Activated T-cell treated with anti-CD3 and anti-CD28 coated beads for 4 hours (primary cell): ENCODE measurements at places on chromosomes 6 and 20.
A peak's percentile ranks its signal among the peaks of the same experiment; 100 is the strongest.

- DNase-seq: no peak
Measured at GRCh38 chr20:33145521-33145920, 22.4 kb upstream of the BPIFA2 start.

- DNase-seq: no peak
Measured at GRCh38 chr6:159828074-159828473, 28.0 kb downstream of the PNLDC1 start.

- DNase-seq: no peak
Measured at GRCh38 chr6:114075300-114075699, 104.4 kb upstream of the HDAC2 start.

DNA sequence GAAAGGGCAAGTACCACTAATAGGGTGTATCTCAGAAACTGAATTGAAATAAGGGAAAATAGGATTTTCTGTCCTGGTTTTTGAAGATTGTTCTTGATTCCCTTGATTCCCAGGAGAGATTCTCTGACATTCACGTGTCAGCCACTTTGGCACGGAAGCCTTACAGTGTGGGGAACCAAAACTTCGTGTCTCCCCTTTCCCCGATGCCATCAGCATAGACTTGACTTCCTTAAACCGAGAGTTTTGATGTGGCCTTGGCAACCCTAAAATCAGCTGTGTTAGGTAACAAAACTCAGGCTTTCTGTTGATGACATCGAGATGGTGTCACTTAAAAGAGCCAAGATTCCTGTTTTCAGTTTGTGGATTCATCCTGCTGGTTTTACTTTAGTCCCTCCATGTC, 7.5 kb downstream of the HMGN4 start:
- DNase-seq: no peak

DNA sequence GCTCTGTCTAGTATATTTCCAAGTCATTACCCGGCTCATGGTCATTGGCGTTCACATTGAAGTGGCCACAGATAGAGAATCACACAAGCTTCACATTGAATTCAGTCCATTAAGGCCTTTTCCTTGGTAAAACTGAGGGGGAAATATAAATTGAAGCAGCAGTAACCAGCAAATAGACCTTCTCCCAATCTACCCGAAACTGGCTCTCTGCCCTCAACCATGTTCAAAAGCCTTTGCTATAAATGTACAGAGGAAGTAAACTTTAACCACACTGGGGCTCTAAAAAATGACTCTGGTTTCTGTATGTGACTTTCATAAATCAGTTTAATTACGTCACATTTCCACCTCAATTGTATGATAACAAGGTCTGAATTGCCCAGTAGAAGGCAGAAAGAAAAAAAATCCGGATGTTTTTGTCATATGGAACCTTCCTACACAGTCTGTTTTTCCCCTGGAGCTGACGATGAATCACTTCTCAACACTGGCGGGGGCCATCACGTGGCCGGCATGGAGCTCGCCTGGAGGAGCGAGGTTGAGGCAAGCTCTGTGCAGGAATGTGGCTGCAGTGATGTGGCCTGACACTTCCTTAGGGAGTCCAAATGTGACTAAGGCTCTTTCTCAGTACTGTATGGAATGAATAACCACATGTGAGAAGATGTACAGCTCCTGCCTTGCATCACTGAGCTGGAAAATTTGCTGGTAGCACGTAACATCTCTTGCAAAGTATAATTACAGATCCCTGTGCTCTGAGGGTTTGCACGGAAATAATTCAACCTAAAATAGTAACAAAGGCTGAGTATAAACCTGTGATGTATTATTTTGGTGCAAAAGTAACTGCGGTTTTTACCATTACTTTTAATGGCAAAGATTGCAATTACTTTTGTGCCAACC, 58.6 kb upstream of the SNX9 start:
- DNase-seq: peak; percentile 64

DNA sequence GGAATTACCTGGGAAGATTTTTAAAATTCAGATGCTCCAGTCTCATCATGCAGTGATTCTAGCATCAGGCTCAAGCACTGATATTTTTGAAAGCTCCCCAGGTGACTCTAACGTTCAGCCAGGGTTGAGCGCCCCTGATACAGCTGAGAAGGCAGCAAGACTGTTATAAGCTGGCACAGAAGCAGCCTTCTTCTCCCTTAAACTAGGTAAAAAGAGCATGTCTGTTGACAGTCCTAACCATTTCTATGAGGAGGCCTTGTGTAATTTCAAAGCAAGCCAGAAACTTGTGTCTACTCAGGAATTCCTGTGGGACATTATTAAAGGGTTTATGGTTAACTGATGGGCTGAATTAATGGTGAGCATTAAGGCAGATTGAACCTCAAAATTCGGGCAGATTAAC, 141.9 kb downstream of the PDE7B start:
- no peak for DNase-seq
